ENCODE measurements at places on chromosomes 7 and 10.

GRCh38 chr7:139829025-139829774 lies at the start of gene TBXAS1:
Gene TBXAS1 (plus strand): TSS chr7:139829264. CDS start chr7:139829391, 127 bp downstream.
- no peak for DNase-seq

DNA sequence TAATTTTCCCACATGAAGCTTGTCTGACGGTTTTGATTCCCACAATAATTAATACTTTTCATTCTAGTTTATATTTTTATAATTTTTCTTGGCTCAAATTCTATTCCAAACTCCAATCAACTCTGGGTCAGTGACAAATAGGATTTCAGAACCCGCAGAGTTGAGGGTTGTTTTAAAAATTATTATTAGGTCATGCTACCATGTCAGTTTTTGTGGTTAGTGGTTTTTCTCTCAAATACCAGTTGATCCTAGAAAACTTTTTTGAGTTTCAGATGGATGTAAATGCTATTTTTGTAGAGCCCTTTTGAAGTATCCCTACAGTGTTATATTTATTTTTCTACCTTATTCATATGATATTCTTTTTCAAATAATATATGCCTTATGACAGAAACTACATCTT lies 237.4 kb downstream of the SEMA3D start:
- DNase-seq: no peak

DNA sequence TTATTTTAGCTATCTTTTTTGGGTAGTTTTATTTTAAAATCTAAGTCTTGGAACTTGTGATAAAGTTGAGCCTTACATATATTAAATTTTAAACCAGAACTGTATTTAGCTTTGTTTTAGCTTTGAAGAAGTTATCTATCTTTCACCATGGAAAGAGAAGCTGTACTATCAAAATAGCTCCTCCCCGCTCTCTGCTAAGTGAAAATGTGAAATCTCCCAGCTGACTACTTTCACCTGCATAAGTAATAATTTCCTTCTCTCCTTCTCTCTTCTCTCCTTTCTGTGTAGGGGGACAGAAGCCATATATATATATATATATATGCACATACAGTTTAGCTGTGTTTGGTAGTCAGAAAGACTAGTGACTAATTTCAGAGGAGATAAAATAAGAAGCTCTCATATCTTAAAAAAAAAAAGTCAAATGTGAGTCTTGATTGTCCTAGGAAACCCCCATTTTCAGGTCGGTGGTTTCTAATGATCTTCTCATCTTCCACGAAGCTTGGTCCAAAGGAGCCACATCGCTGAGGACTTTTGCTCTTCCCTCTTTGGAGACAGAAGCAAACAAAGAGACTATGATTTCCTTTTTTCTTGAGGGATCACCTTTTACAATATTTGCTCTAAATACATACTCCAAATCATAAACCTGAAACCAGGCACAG lies 30.6 kb upstream of the GDI2 start:
- no peak for DNase-seq

DNA sequence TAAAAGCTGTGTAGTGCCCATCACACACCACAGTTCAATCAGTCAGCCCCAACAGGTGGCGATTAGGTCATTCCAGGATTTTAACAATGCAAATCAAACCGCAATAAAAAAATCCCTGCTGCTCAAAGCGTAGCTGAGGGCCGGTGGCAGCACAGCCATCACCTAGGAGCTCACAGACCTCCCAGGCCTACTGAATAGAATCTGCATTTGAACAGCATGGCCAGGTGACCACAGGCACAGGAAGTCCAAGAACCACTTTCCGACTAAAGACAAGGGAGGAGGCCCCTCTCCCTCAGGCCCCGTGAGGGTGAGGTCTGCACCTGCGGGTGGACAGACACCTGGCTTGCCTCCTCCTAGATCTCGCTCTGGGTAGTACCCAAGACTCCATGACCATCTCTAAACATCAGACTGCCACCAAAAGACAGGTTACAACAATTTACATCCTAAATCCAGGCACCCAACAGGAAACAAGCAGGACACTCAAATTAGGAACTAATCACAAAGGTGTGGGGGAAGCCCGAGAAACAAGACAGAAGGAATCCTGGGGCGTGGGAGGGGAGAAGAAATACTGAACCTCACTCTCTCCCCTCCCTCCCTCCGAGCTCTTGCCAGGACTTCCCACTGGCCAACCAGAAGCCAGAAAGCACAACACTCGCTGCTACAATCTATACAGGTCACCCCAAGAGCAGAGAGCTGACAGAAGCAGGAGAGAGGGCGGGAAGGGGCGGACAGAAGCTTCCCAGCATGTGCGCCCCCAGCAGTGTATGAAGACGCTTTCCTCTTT lies 19.2 kb downstream of the GNA12 start:
- no peak for DNase-seq

DNA sequence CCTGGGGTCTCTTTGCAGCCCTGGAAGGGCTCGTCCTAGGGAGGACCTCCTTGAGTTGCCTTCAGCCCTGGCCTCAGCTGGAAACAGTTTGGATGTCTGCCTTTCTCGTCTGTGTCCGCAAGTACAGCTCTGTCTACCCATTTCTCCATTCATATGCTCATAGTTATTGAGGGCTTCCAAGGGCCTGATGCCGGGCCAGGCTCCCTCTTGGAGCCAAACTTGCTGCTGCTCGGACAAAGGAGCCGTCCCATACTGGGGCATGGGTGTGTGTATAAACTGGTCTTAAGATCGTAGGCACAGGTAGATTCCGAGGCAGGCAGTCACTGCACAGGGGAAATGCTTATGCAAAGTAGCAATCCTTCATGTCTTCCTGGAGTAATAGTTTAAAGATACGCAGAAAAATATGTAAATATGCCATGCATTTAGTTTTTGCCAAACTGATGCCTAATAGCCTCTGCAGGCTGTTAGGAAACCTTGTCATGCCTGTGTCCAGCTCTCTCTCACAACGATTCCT lies 117.0 kb upstream of the BTBD16 start:
- DNase-seq: no peak

DNA sequence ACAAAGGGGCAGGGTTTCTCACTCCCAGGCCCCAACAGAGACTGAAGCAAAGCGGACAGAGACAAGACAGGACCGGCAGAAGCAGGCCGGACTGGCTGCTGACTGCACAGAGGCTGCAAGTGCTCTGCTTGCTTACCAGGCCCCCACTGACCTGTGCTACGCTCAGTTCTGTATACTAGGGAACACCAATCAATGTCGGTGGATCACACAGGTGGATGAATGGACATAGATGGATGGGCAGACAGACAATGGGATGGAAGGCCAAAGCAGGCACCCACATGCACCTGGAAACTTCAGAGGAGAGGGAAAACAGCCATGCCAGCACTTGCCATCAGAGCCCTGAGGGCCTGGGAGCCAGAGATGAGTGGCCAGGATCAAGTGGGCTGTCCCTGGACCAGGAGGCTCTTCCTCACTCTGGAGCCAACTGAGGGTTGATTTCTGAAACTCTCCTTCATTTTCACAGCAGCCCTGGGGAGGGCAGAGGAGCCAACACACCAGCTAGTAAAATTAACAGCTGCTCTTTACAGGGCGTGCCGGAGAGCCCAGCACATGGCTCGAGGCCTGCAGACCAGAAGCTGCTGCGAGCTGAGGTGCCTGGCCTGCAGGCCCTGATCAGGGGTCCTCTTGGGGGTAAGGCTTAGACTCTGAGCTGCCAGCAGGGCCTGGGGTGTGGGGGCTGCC lies 243.6 kb downstream of the KCNMA1 start:
- no peak for DNase-seq

DNA sequence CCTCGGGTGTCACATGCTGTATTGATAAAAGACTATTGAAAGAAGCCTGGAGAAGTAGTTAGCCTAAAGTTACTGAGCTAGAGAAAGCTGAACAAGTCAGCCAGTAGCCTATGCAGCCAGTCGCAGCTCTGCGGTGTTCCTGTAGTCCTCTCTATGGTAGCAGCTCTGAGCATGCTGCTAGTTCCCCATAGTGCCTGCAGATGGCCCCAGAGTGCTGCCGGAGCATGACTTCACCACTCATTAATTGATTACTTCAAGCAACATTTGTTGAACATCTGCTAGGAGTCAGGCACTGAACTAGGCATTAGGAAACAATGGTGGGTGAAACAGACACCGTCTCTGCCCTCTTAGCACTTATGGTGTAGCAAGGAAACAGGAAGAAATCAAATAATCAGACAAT lies 422.7 kb downstream of the SORCS3 start:
- DNase-seq: no peak

DNA sequence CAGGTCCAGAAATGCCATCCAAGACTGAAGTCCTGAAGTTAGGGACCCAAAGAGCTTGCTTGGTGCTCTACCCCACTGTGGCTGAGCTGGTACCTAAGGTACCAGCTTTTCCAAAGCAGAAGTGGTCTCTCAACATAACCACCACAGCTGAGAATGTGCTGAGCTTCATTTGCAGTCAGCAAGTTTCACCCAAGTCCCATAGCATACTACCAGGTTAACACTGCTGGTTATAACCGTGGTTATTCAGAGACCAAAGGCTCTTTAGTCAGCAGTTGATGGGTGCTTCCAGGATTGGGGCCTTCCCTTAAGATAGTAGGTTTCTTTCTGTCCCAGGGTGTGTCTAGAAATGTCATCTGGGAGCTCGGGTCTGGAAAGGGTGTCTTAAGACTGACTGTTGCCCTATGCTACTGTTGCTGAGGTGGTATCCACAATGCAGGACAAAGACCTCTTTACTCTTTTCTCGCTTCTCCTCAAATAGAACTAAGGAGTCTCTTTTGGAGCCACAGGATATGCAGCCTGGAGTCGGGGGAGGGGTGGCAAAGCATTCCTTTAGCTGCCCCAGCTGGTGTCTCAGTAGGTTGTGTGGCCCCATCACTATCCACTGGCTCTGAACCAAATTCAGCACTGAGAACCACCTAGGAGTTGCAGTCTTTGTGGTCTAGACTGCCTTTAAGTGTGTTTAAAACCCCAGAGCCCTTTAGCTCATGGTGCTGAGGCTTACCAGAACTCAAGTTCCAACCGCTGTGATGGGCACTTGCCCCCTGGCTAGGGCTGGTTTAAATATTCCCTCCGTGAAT lies 354.9 kb upstream of the SEMA3C start:
- no peak for DNase-seq

DNA sequence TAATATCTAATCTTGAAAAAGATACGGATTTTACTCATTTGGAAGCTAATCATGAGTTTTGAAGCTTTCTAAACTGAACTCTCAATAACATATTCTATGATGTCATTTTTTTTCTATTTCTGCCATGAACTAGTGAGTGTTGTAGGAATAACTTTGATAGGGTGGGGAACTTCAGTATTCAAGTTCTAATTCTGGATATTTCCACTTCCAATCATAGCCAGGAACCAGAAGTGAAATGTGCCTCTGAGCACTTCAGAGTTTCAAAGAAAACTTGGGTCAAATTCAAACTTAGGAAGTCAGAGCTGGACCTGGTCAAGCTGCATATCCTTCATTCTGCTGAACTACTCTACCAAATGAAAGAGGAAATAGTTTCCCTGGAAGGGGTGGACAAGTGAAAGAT lies 847 bp downstream of the AGMO start:
- DNase-seq: no peak

- no peak for DNase-seq
Observed at GRCh38 chr7:28531291-28531690, 119.0 kb downstream of the CREB5 start.

DNA sequence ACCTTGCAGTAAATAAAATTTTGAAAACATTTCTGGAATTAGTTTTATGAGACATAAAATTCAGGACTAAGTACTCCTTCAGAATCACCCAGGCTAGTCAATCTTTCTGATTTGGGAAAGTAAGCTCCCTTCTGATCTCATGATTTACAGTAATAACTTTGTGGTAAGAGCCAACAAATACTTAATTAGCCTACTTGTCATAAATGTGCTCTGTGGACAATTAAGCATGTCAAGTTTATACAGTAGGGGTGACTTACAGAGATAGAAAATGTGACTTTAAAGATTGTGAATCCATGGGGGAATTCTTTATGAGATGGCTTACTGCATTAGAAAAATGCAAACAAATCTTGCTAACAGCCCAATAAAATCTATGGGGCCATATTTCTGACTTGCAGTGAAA lies 616.9 kb upstream of the GHITM start:
- DNase-seq: no peak
